ENCODE measurements at places on chromosomes 4 and X. TPM values are rescaled to one million over a fixed set of nuclear protein-coding genes. Genes with fewer than 3 reads are reported as not detected.

DNA sequence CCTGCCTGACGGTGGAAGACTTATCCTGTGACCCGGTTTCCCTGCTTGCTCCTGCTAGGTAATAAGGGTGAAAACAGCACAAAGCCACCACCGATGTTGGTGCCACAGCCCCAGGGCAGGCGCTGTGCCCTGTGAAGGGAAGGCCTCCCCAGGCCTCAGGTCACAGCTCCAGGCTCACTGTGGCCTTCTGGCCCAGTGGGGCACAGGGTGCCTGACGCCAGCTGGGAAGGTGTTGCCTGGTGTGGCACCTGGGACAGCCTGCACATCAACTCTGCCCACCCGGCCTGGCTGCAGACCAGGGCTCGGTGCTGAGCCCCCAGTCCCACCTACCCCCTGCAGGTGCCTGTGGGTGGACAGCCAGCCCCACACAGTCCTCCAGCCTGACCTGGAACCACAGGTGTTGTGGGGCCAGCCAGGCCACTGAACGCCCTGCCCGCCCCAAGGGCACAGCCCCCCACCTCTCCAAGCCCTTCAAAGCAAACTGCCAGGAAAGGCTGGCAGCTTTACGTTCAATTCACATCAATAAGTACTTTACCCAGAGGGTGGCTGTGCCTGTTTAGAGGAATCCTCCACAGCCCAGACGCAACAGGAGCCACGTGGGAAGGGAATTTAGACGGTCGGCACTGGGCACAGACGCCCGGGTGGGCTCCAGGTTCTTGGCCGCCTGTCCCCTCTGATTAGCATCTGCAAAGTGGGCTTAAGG, 54.3 kb downstream of the ZFYVE28 start:
- DNase-seq: no peak
- no peak overlapping the region for H3K4me3 ChIP-seq
- H3K4me1 ChIP-seq: peaks cover 7% of the 10 kb centered on the region
- no peaks in the 10 kb centered on the region for H3K36me3 ChIP-seq

- H3K4me3 ChIP-seq: no peak overlapping the region
- H3K4me1 ChIP-seq: no peaks in the 10 kb centered on the region
- DNase-seq: no peak
- no peak overlapping the region for H3K27ac ChIP-seq
- H3K27me3 ChIP-seq: peaks cover 20% of the 10 kb centered on the region
Observed at GRCh38 chr4:152672206-152673092, 7.3 kb downstream of the TMEM154 start.

- peaks cover 5% of the 10 kb centered on the region for H3K27me3 ChIP-seq
- H3K4me3 ChIP-seq: no peak overlapping the region
- H3K27ac ChIP-seq: no peak overlapping the region
- DNase-seq: no peak
- peaks cover 6% of the 10 kb centered on the region for H3K36me3 ChIP-seq
Observed at GRCh38 chr4:105679186-105679585, 29.3 kb downstream of the INTS12 start.

DNA sequence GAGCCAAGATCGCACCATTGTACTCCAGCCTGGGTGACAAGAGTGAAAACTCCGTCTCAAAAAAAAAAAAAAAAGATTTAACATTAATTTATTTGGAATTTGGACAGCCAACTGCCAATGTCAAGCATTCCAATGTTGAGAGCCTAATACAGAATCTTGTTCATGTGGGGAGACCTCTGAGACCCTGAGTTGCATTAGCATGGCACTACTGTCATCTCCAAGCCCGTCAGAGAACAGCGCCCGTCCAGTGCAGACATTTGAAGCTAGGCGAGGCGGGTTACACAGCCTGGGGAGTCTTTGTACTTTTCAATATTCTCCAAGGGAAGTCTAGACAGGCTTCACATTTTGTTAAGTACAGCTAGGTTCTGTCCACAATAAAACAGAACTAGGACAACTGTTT, 126.7 kb downstream of the CHRNA9 start:
- H3K4me3 ChIP-seq: no peak overlapping the region
- H3K36me3 ChIP-seq: no peaks in the 10 kb centered on the region
- no peaks in the 10 kb centered on the region for H3K4me1 ChIP-seq

DNA sequence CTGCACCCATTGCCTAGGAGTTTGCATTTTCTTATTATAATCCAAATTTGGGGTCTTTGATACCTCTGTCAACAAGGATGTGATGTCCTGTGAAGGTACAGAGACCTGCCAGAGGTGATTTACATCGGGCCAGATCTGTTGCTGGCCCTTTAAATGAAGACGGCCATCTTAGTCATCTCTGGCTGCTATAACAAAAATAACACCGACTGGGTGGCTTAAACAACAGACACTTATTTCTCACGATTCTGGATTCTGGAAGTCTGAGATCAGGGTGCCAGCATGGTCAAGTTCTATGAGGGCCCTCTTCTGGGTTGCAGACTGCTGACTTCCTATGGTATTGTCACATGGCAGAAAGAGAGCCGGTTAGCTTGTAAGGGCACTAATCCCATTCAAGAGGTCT, 75.7 kb downstream of the F11 start:
- peaks cover 15% of the 10 kb centered on the region for H3K27me3 ChIP-seq
- no peak overlapping the region for H3K27ac ChIP-seq
- H3K4me3 ChIP-seq: no peak overlapping the region
- DNase-seq: no peak
- H3K4me1 ChIP-seq: no peaks in the 10 kb centered on the region

DNA sequence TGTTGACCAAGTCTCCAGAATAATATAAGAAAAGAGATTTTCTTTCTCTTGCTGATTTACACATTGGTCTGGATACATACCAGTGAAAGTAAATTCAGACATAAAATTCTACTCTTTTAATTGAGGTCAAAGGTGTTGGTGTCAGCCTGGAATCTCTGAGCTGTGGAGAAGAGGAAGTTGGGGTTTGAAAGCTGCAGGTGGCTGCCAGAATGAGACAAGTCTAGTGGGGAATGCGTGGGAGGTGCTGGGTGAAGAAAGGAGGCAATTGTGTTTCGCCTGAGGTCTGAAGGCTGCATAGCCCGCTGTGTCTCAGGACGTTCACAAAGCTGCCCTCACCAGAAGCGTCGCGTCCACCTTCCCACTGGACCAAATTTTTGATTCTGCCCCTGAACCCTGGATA, 31.2 kb downstream of the PHEX start:
- no peak overlapping the region for H3K4me3 ChIP-seq
- DNase-seq: no peak
- peaks cover 18% of the 10 kb centered on the region for H3K4me1 ChIP-seq
- no peaks in the 10 kb centered on the region for H3K27me3 ChIP-seq

- no peaks in the 10 kb centered on the region for H3K36me3 ChIP-seq
- no peak overlapping the region for H3K4me3 ChIP-seq
- peaks cover 7% of the 10 kb centered on the region for H3K27me3 ChIP-seq
- H3K4me1 ChIP-seq: no peaks in the 10 kb centered on the region
- DNase-seq: no peak
- H3K27ac ChIP-seq: no peak overlapping the region
Observed at GRCh38 chr4:26076000-26076587, 162.1 kb downstream of the SMIM20 start.

DNA sequence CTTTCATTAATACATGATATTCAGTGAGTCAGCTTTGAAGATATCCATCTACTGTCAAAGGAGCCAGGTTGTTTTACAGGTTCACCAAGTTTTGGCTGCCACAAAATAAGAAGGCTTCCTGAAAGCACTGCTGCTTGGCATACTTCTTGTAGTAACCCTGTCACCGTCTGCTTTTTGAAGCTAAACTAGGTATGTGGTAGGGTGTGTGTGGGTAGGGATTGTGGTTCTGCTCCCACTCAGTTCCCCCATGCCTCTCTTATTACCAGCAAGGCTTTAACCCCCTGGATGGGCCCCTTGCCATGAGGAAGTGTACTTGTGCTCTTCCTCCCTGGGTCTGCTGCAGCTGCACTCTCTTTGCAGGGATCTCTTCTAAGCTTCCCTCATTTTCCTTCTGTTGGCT, 191.2 kb downstream of the BANK1 start:
- peaks cover 8% of the 10 kb centered on the region for H3K4me1 ChIP-seq
- no peak for DNase-seq

GRCh38 chr4:187972135-187972534, 23.4 kb upstream of the ZFP42 start:
- H3K4me1 ChIP-seq: peaks cover 2% of the 10 kb centered on the region
- DNase-seq: no peak
- no peaks in the 10 kb centered on the region for H3K27me3 ChIP-seq
- no peak overlapping the region for H3K27ac ChIP-seq

DNA sequence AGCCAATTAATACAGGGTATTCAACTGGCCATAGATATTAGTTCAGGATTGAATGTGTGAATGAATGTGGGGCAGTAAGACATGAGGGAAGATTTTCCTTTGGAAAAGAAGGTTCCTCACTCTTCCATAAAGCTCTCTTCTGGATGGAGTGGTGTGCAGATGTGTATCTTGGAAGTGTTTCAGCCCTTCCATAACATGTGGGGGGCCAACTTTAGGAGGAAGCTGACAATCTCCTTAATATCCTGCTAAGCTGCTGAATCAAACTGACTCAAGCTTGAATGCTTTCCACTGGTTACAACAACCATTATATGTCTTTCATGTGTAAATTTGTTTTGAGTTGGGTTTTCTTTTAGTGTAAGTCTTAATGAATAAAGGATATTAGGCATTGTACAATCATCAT, 40.3 kb downstream of the FANCB start:
- H3K36me3 ChIP-seq: peaks cover 4% of the 10 kb centered on the region
- H3K4me3 ChIP-seq: no peak overlapping the region
- H3K27ac ChIP-seq: no peak overlapping the region
- DNase-seq: no peak

GRCh38 chr4:155974476-155974749, 20.7 kb upstream of the CTSO start:
- no peak overlapping the region for H3K27ac ChIP-seq
- H3K4me1 ChIP-seq: peaks cover 2% of the 10 kb centered on the region
- DNase-seq: no peak
- H3K4me3 ChIP-seq: no peak overlapping the region
- H3K27me3 ChIP-seq: peaks cover 2% of the 10 kb centered on the region

- H3K36me3 ChIP-seq: peaks cover 9% of the 10 kb centered on the region
- DNase-seq: no peak
- no peaks in the 10 kb centered on the region for H3K27me3 ChIP-seq
- H3K27ac ChIP-seq: no peak overlapping the region
- no peak overlapping the region for H3K4me3 ChIP-seq
- peaks cover 4% of the 10 kb centered on the region for H3K4me1 ChIP-seq
Observed at GRCh38 chr4:122746485-122746965, 14.0 kb downstream of the BBS12 start.

DNA sequence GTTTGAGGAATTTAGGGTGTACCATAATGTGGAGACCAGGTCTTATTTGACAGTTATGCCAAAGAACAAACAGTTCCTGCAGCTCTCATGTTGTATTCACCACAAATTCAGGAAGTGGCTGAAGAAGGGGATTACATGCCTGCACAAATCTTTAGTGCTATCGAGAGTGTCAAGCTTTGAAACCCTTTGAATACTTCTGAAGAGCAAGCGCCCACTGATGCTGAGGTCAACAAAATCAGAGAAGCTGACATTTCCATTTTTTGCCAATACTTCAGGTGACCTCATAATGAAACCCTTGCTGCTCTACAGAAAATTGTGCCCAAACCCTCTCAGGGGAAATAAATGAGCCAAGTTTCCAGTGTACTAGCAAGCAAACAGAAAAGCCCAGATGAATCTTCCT, 28.4 kb downstream of the PAK3 start:
- no peaks in the 10 kb centered on the region for H3K36me3 ChIP-seq
- no peak overlapping the region for H3K27ac ChIP-seq
- no peaks in the 10 kb centered on the region for H3K27me3 ChIP-seq
- DNase-seq: no peak
- H3K4me1 ChIP-seq: no peaks in the 10 kb centered on the region

- peaks cover 25% of the 10 kb centered on the region for H3K4me1 ChIP-seq
- H3K4me3 ChIP-seq: no peak overlapping the region
- no peaks in the 10 kb centered on the region for H3K27me3 ChIP-seq
- H3K27ac ChIP-seq: no peak overlapping the region
Observed at GRCh38 chrX:115400960-115401359, 111.4 kb downstream of the LUZP4 start.

DNA sequence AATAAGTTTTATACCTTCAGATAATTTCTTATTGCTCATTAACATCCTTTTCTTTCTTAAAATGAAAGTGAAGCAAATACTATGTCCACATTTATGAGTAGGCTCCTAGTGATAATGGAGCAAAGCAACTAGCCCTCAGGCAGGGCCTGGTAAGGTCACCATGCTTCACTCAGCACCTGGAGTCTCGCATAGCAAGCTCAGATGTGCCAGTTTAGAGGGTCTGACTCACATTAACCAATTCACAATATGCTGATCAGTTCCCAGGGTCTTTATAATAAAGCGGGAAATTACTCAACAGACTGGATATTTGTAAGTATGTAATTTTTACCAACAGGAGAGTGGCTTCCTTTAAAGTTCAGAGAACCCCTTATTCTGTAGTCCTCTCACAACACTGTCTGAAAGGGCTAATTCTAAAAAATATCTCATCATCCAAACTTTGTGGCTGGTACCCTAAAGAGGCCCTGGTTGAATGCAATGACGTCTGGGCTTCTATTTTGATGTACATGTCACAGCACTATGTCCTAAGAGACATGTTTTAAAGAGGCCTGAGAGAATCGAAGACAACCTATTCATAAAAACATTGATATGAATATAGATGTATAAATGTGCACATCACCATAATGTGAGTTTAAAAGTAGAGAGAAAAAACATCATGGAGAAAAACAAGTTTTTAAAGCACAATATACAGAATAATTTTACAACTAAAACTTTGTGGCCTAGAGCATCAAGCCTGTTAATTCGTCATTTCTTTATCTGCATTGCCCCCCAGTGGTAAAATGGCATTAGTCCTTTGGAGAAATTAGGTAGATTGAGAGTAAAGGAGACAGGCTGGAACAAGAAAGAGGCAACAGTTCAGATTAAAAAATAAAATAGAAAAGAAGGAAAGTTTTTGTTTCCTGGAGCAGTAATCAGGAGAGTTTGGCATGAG, 44.3 kb downstream of the IL21 start:
- no peaks in the 10 kb centered on the region for H3K36me3 ChIP-seq
- no peak overlapping the region for H3K4me3 ChIP-seq
- H3K4me1 ChIP-seq: no peaks in the 10 kb centered on the region
- no peak overlapping the region for H3K27ac ChIP-seq

GRCh38 chr4:99875071-99875470, 19.2 kb downstream of the LAMTOR3 start:
- no peak overlapping the region for H3K27ac ChIP-seq
- H3K4me3 ChIP-seq: no peak overlapping the region
- DNase-seq: no peak
- H3K27me3 ChIP-seq: no peaks in the 10 kb centered on the region
- H3K4me1 ChIP-seq: no peaks in the 10 kb centered on the region

- H3K36me3 ChIP-seq: no peaks in the 10 kb centered on the region
- H3K27ac ChIP-seq: no peak overlapping the region
- peak overlapping the region; percentile 81 for H3K4me3 ChIP-seq
Observed at GRCh38 chrX:141175786-141176185, 1.1 kb downstream of the LDOC1 start.

Gene TBX22
- total RNA-seq: not detected

Gene GASK1B
- 11.8 TPM for total RNA-seq

Gene ARR3
- total RNA-seq: not detected

Gene PWWP3B
- 0.42 TPM for total RNA-seq

Gene VSIG1
- total RNA-seq: not detected

Gene RIPPLY1
- total RNA-seq: not detected

Gene BGN
- total RNA-seq: 1,581 TPM
